Tibial nerve (tissue), 4 donors: ENCODE measurements at places on chromosomes 1 and 21.

- no peak overlapping the region for H3K4me3 ChIP-seq
- H3K27ac ChIP-seq, result peak overlapping the region; percentile 91
- H3K4me1 ChIP-seq, result no peaks in the 10 kb centered on the region
- no peaks in the 10 kb centered on the region for H3K27me3 ChIP-seq
- no peak for DNase-seq
Measured at GRCh38 chr1:244968471-244968871, 104.1 kb upstream of the HNRNPU start.

DNA sequence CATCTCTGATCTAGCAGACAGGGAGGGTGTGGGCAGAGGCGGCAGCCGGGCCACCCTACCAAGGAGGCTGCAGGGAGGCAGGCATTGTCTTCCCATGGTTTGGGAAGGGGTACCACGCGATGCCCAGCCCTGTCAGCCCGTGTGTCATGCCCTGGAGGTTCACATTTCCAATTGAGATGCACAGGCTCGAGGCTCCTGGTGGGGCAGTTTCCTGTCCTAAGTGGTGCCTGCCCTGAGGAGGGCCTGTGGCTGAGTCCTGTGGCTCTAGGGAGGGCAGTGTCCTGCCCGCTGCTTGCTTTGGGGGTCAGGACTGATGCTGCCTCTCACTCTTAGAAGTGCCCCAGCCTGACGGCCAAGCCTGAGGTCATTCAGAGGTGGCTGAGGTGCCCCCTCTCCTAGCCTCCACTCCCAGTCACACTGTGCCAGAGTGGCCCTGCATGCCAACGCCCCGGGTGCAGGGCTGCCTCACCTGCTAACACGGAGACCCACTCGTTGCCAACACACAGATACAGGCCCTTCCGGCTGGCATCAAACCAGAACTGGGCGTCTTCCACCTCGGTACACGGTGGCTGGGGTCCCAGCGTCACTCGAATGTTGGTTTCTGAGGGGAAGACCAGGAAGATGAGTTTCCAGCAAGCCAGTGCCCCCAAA lies 11.9 kb downstream of the KRTAP10-1 start:
- H3K27ac ChIP-seq, result no peak overlapping the region
- H3K27me3 ChIP-seq, result no peaks in the 10 kb centered on the region
- no peaks in the 10 kb centered on the region for H3K36me3 ChIP-seq
- no peak for DNase-seq

DNA sequence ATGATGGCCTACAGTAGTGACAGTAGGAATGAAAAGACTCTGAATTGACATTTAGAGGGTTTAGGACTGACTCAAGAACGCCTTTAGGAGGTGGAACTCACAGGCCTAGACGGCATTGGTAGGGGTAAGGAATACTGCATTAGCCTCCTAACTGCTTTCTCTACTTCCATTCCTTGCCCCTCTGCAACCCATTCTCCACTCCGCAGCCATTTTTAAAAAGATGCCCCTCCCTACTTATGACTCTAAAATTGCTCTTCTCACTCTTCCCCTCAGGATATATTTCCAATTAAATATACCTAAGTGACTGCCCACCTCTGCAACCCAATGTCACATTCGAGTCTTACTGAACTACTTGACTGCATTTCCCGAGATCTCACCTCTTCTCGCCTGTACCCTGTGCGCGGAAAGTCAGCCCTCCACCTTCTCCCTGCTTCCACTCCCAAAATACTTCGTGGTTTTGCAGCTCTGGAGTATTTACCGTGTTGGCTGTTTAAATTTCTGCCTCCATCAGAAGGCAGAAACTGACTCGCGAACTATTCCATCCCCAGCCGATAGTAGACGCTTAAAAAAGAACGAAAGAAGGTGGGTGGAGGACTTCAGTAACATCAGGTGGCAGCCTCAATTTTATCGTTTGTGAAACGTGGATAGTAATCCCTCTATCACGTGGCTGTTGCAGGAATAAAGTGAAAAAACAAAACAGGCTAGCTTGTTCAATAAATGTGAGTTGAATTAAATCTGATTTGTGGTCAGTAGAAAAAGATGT lies 1.1 kb upstream of the YBX1 start:
- H3K27me3 ChIP-seq, result no peaks in the 10 kb centered on the region
- H3K4me3 ChIP-seq, result peak overlapping the region; percentile 100
- no peaks in the 10 kb centered on the region for H3K36me3 ChIP-seq
- DNase-seq, result no peak
- H3K4me1 ChIP-seq, result peaks cover 30% of the 10 kb centered on the region
- peak overlapping the region; percentile 97 for H3K27ac ChIP-seq

DNA sequence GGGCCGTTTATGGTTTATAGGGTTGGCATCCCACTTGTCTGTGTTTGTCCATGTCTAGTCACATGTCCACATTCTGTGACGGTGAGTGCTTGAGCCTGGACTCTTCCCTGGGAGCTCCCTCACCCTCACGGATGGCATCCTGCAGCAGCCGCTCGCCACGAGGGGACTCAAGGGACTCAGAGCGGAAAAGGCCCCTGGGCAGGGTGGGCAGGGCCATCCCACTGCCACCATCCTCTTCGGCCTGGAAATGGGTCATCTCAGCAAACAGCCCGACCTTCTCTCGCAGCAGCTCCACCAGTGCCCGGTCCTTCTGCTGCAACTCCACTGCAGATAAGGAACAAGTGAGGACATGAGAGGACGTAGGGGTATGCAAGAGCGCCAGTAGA lies 11.1 kb downstream of the RXFP4 start:
- H3K27me3 ChIP-seq, result no peaks in the 10 kb centered on the region
- no peak overlapping the region for H3K4me3 ChIP-seq
- peaks cover 4% of the 10 kb centered on the region for H3K4me1 ChIP-seq
- no peak for DNase-seq
- H3K27ac ChIP-seq, result peak overlapping the region; percentile 17
- peaks cover 67% of the 10 kb centered on the region for H3K36me3 ChIP-seq

- no peak overlapping the region for H3K27ac ChIP-seq
- H3K27me3 ChIP-seq, result no peaks in the 10 kb centered on the region
- DNase-seq, result no peak
- no peaks in the 10 kb centered on the region for H3K36me3 ChIP-seq
- no peak overlapping the region for H3K4me3 ChIP-seq
- H3K4me1 ChIP-seq, result no peaks in the 10 kb centered on the region
Measured at GRCh38 chr1:245325922-245326795, 171.4 kb downstream of the KIF26B start.

- no peaks in the 10 kb centered on the region for H3K36me3 ChIP-seq
- no peaks in the 10 kb centered on the region for H3K27me3 ChIP-seq
- no peaks in the 10 kb centered on the region for H3K4me1 ChIP-seq
- H3K4me3 ChIP-seq, result no peak overlapping the region
- no peak for DNase-seq
- no peak overlapping the region for H3K27ac ChIP-seq
Measured at GRCh38 chr1:226496453-226497015, 52.0 kb upstream of the STUM start.

DNA sequence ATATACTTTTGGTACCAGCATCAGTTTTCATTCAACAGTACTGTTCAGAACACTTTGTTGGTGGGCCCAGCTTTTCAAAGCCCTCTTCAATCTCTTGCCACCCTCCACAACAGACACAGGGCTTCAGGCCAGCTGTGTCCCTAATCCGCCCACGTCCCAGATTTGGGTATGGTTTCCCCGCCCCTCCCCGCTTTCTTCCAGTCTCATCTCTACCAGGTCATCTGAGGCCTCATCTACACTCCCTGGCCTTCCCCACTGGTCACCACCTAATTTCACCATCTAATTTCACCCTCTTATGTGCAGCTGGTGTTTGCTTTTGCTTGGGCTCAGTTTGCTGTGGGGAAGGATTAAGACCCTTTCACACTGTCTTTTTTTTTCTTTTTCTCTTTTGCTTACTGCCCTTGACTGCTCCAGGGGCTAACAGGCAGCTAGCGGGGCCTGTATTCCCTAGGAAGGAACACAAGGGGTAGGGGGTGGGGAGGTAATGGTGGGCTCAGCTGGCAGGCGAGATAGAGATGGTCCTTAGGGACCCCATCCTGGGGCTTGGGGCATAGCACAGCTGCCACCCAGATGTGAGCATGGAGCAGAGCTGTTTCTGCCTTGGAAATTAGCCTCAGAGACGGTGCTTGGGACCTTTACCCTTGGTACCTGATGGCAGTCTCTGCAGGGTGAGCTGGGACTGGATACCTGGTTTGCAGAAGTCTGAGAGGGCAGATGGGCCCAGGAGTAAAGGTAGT lies 3.8 kb upstream of the EPB41 start:
- no peaks in the 10 kb centered on the region for H3K36me3 ChIP-seq
- H3K27ac ChIP-seq, result no peak overlapping the region
- H3K4me3 ChIP-seq, result no peak overlapping the region

- no peak overlapping the region for H3K27ac ChIP-seq
- DNase-seq, result no peak
- peaks cover 9% of the 10 kb centered on the region for H3K4me1 ChIP-seq
- no peak overlapping the region for H3K4me3 ChIP-seq
- H3K27me3 ChIP-seq, result no peaks in the 10 kb centered on the region
Measured at GRCh38 chr1:35443768-35444518, 113.3 kb downstream of the KIAA0319L start.

- H3K27me3 ChIP-seq, result no peaks in the 10 kb centered on the region
- no peaks in the 10 kb centered on the region for H3K4me1 ChIP-seq
- no peak for DNase-seq
Measured at GRCh38 chr1:162391790-162392563, 10.4 kb downstream of the C1orf226 start.

DNA sequence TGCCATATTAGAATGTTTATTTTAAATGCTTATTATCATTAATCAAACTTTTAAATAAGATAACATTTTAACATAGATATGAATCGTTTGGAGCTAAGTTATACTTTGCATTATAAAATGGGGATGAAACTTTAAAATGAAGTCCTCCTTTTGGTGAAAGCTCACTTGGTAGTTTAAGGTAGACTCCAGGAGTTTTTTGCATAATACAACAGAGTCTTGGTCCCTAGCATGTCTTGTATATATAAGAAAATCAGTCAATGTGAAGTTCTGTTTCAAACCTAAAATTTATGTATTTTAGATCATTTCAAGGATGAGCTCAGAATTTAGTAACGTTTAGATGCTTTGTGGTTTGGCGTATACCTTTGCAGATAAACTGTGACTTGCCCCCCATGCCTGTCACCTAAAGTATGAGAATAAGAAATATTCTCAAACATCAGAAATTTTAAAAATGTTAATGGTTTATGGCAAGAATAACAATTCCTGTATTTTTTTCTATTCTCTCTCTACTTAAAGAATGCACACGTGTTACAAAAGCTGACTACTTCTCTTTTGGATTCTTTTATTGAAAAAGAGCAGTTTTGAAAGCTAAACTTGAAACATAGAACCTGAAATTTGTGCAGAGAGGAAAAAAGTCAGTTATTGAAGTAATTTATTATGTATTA lies 3.8 kb downstream of the NFIA start:
- peak overlapping the region; percentile 95 for H3K4me3 ChIP-seq
- H3K36me3 ChIP-seq, result peaks cover 16% of the 10 kb centered on the region
- DNase-seq, result no peak
- no peaks in the 10 kb centered on the region for H3K27me3 ChIP-seq
- no peaks in the 10 kb centered on the region for H3K4me1 ChIP-seq
- H3K27ac ChIP-seq, result peak overlapping the region; percentile 53

GRCh38 chr1:245377854-245378253 lies 223.1 kb downstream of the KIF26B start:
- no peak overlapping the region for H3K27ac ChIP-seq
- no peaks in the 10 kb centered on the region for H3K27me3 ChIP-seq
- no peaks in the 10 kb centered on the region for H3K4me1 ChIP-seq
- H3K36me3 ChIP-seq, result no peaks in the 10 kb centered on the region
- DNase-seq, result no peak

GRCh38 chr1:59393211-59394180 lies 96.6 kb downstream of the FGGY start:
- peaks cover 30% of the 10 kb centered on the region for H3K4me1 ChIP-seq
- no peaks in the 10 kb centered on the region for H3K36me3 ChIP-seq
- peak; percentile 66 for DNase-seq
- peak overlapping the region; percentile 88 for H3K27ac ChIP-seq
- H3K27me3 ChIP-seq, result no peaks in the 10 kb centered on the region

- no peak overlapping the region for H3K27ac ChIP-seq
- no peaks in the 10 kb centered on the region for H3K36me3 ChIP-seq
- DNase-seq, result no peak
- no peak overlapping the region for H3K4me3 ChIP-seq
Measured at GRCh38 chr21:22535630-22536029, 1537.4 kb downstream of the NCAM2 start.

DNA sequence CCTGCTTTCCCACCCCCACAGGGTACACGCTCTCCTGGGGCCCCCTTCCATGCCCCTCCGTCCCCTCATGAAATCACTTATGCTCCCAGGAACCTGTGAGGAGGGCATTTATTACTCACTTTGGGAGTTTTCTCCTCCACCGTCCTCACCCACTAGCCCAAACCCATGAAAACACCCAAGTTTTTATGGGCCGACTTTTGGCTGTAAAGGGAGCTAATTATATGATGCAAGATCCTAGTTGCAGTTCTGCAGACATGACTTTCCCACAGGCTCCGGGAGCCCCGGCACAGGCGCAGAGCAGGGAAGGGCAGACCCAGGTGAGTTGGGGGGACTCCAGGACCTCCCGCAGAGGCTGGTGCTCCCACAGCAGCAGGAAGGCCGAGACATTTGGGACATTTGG lies 29.7 kb downstream of the EPHA2 start:
- no peak overlapping the region for H3K4me3 ChIP-seq
- H3K36me3 ChIP-seq, result no peaks in the 10 kb centered on the region
- no peaks in the 10 kb centered on the region for H3K27me3 ChIP-seq
- H3K4me1 ChIP-seq, result peaks cover 16% of the 10 kb centered on the region

DNA sequence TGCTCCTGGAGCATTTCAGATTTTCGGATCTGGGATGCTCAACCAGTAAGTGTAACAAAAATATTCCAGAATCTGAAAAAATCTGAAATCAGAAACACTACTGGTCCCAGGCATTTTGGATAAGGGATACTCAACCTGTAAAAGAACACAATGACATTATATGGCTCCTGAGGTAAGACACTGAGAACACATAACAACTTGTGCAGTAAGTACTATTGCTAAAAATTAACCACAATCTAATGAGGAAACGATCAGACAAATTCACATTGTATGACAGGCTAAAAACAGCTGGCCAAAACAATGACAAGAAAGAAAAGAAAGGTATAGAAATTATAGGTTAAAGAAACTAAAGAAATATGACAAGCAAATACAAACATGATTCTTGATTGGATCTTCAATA lies 54.9 kb downstream of the LTN1 start:
- DNase-seq, result no peak
- H3K36me3 ChIP-seq, result no peaks in the 10 kb centered on the region
- no peak overlapping the region for H3K4me3 ChIP-seq
- H3K4me1 ChIP-seq, result no peaks in the 10 kb centered on the region
- no peak overlapping the region for H3K27ac ChIP-seq

DNA sequence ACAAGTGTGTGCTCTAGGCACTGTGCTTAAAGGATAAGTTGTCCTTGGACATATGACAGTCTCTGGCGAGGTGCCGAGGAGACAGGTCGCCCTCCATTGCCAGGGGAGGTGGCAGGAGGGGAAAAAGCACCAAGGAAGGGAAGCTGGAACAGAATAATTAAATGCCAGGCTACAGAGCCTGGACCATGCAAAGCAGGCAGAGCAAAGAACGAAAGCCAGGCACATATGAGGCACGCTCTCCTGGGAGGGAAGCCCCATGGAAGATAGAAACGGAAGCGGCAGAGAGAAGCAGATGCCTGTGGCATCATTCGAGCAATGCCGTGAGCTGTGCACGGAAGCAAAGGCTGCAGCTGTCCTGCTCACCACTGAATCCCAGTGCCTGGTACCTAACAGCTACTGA lies 91.2 kb downstream of the JAK1 start:
- H3K4me3 ChIP-seq, result no peak overlapping the region
- no peaks in the 10 kb centered on the region for H3K27me3 ChIP-seq
- DNase-seq, result no peak
- H3K4me1 ChIP-seq, result no peaks in the 10 kb centered on the region

GRCh38 chr1:228001738-228002535 lies 4.9 kb upstream of the WNT3A start:
- H3K36me3 ChIP-seq, result no peaks in the 10 kb centered on the region
- no peaks in the 10 kb centered on the region for H3K27me3 ChIP-seq
